ENCODE measurements at places on chromosomes 12 and 14. TPM values are rescaled to one million over a fixed set of nuclear protein-coding genes. Genes with fewer than 3 reads are reported as not detected.
A peak's percentile ranks its signal among the peaks of the same experiment; 100 is the strongest.

ASPG gene
- polyA plus RNA-seq, result 1.4 TPM

XPOT gene
- 64.5 TPM for polyA plus RNA-seq

TAS2R50 gene
- polyA plus RNA-seq, result not detected

GRCh38 chr12:104285740-104286515 lies 17.6 kb upstream of the EID3 start:
- no peaks in the 10 kb centered on the region for H3K36me3 ChIP-seq
- H3K4me1 ChIP-seq, result peaks cover 14% of the 10 kb centered on the region
- H3K4me3 ChIP-seq, result peak overlapping the region; percentile 94
- DNase-seq, result no peak

DNA sequence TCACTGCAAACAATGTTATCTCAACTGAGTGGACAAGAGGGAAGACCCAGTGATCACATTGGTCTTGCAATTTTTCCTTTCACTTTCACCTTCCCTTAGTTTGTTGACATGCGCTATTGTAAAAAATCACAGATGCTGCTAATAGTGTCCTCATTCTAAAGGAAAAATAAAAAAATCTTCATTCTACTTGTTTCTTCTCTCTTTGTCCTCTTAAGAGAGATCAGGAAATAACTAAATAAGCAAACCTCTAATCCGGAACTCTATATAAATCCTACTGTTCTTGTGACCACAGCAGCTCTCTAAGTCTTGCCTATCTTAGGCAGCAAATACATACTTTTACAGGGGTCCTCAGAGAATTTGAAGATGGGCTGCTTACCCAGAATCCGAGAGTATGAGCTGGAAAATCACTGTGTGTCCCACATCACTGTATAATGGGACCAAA lies 257.7 kb downstream of the NAV3 start:
- H3K27ac ChIP-seq, result no peak overlapping the region
- no peak for DNase-seq
- H3K36me3 ChIP-seq, result no peaks in the 10 kb centered on the region
- no peak overlapping the region for H3K4me3 ChIP-seq

DNA sequence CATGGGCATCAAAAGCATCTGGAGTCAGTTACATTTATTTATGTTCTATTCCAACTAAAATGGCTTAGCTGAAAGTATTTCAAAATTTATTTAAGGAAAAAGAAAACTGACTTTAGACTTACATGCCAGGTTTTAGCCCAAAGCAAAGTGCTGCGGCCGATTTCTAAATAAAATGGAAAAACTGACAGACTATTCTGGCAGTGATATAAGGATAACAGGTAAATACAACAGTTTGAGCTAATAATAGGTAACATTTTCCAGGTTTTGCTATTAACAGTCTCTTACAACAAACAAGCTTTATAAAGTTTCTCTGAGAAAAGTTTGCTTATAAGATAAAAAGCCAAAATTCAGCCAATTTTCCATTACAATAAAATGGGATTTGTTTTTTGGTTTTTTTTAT lies 937.2 kb upstream of the FLRT2 start:
- no peak for DNase-seq
- no peaks in the 10 kb centered on the region for H3K4me1 ChIP-seq
- no peaks in the 10 kb centered on the region for H3K36me3 ChIP-seq
- no peak overlapping the region for H3K27ac ChIP-seq
- H3K27me3 ChIP-seq, result no peaks in the 10 kb centered on the region

- H3K4me1 ChIP-seq, result no peaks in the 10 kb centered on the region
- peak overlapping the region; percentile 40 for H3K27ac ChIP-seq
- no peak overlapping the region for H3K4me3 ChIP-seq
- peak; percentile 45 for DNase-seq
- no peaks in the 10 kb centered on the region for H3K27me3 ChIP-seq
- no peaks in the 10 kb centered on the region for H3K36me3 ChIP-seq
Observed at GRCh38 chr12:79420146-79420618, 270.6 kb downstream of the PAWR start.

GRCh38 chr12:101116911-101117310 lies 93.1 kb downstream of the SLC5A8 start:
- no peaks in the 10 kb centered on the region for H3K4me1 ChIP-seq
- H3K4me3 ChIP-seq, result no peak overlapping the region
- no peaks in the 10 kb centered on the region for H3K27me3 ChIP-seq
- no peak overlapping the region for H3K27ac ChIP-seq

DNA sequence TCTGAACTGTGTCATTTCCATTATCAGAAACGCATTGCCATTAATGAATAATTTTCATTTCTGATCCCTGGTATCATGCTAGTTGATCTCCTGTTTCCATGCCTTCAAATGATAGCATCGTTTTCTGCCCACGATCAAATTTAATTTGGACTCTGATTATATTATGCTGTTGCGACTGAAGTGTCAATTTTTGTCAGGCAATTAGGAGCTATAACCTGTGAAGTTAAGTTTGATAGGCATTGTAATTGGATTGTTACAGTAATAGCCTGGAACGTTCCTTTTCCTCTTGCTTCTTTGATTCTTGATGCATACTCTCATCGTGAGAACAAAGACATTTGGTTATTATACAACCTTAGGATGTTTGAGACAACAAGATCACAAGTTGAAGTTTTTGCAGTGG lies 356.3 kb downstream of the VRK1 start:
- H3K27me3 ChIP-seq, result no peaks in the 10 kb centered on the region
- no peak for DNase-seq
- no peaks in the 10 kb centered on the region for H3K4me1 ChIP-seq
- no peak overlapping the region for H3K4me3 ChIP-seq
- H3K36me3 ChIP-seq, result no peaks in the 10 kb centered on the region
- H3K27ac ChIP-seq, result no peak overlapping the region

DNA sequence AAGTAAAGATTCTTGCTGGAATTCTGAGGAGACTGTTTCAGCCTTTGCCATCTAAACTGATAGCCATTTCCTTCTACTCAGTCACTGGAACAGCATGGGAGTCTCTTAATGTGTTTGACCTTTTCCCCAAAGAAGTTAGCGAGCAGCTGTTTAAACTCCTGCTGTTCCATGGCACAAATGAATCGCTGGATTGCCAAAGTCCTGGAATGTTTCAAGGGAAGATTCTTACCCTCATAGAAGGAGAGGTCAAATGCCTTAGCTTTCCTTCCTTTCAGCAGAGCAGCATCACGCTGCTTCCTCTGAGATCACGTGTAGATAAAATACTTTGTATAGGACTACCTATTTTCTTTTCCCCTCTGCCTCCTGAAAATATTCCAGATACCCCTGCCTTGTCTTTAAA lies 10.5 kb upstream of the NR2C1 start:
- H3K4me1 ChIP-seq, result no peaks in the 10 kb centered on the region
- no peak overlapping the region for H3K27ac ChIP-seq
- H3K27me3 ChIP-seq, result no peaks in the 10 kb centered on the region
- peak; percentile 85 for DNase-seq
- H3K36me3 ChIP-seq, result no peaks in the 10 kb centered on the region

GRCh38 chr12:27843714-27844245 lies 63.7 kb upstream of the MANSC4 start:
- H3K27me3 ChIP-seq, result no peaks in the 10 kb centered on the region
- H3K4me3 ChIP-seq, result no peak overlapping the region

DNA sequence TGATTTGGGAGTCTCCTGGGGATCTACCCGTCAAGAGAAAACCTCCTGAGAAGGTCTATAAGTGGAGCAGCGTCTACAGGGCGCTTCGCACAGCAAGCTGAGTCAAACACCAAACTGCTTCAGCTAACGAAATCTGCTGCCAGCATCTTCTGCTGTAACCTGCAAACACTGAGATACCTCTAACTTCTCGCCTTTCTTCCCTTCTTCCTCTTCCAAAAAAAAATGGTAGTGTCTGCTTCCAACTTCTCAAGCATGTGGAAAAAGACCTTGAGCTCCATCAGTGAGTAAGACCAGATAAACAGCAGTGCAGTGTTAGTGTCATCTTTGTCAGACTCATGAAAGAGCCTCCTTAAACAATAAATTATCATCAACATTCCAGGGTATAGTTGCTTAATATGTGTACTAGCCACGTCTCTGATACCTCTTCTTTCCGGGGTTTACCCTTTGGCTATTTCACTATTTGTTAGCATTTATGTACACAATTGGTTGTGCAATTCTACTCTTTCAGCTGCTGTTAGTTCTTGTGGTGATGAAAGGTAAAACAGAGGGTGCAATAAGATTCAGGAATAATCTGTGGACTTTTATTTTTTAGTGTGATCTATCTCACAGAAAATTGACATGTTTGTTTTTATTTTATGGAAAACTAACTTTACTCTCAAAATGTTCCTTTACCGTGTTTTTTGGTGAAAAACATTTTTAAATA lies 81.6 kb downstream of the LLPH start:
- DNase-seq, result no peak
- H3K27ac ChIP-seq, result no peak overlapping the region
- H3K36me3 ChIP-seq, result no peaks in the 10 kb centered on the region
- no peaks in the 10 kb centered on the region for H3K4me1 ChIP-seq

- H3K4me3 ChIP-seq, result no peak overlapping the region
- H3K36me3 ChIP-seq, result peaks cover 7% of the 10 kb centered on the region
- no peaks in the 10 kb centered on the region for H3K27me3 ChIP-seq
- H3K4me1 ChIP-seq, result no peaks in the 10 kb centered on the region
- DNase-seq, result no peak
- H3K27ac ChIP-seq, result no peak overlapping the region
Observed at GRCh38 chr14:33194551-33194950, 255.9 kb downstream of the NPAS3 start.

- H3K4me1 ChIP-seq, result no peaks in the 10 kb centered on the region
- H3K27ac ChIP-seq, result no peak overlapping the region
- no peak for DNase-seq
- H3K4me3 ChIP-seq, result no peak overlapping the region
- no peaks in the 10 kb centered on the region for H3K27me3 ChIP-seq
- no peaks in the 10 kb centered on the region for H3K36me3 ChIP-seq
Observed at GRCh38 chr12:78540606-78541336, 323.8 kb upstream of the SYT1 start.

Data from spinal cord (tissue), 10 donors.